ENCODE measurements at places on chromosomes 6 and 20.
A peak's percentile ranks its signal among the peaks of the same experiment; 100 is the strongest.

DNA sequence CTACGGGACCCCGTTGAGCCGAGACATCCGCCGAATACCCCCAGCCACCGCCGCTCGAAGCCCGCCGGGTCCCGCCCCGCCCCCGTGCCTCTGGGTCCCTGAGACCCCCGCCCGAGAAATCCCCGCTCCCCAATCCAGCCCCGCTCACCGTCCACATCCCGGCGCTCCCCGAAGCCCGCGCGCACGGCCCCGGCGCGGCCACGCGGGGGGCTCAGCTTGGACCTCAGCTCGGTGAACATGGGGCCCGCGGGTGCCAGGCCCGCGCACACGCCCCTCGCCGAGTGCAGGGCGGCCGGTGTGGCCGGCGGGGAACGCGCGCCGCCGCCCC, 249 bp downstream of the SAMD10 start:
- no peak for DNase-seq

DNA sequence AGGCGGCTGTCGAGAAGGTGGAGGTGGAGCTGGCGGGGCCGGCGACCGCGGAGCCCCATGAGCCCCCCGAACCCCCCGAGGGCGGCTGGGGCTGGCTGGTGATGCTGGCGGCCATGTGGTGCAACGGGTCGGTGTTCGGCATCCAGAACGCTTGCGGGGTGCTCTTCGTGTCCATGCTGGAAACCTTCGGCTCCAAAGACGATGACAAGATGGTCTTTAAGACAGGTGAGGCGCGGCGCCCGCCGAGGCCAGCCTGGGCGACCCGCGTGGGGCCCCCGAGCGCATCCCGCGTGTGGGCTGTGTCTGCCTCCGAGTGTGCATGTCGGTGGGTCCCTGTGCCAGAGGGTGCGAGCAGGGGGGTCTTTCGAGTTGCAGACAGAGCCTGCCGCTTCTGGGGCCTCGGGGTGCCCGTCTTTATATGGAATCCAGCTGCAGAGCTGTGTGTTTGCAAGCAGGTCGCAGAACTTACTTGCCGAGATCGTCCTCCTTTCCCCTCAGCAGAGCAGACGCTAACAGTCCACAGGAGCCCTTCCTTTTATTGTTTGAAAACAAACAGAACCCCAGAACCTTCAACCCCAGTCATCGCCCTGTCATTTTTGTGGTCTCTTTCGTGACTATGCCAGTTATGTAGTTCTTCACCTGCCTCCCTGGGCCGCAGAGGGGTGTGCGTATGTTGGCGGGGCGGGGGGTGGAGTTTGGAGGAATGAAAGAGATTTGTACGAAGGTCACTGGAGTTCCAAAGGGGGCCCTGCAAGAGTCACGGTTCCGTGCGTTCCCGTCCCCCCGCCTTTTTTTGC, 766 bp downstream of the SLC16A10 start:
- DNase-seq, result no peak

DNA sequence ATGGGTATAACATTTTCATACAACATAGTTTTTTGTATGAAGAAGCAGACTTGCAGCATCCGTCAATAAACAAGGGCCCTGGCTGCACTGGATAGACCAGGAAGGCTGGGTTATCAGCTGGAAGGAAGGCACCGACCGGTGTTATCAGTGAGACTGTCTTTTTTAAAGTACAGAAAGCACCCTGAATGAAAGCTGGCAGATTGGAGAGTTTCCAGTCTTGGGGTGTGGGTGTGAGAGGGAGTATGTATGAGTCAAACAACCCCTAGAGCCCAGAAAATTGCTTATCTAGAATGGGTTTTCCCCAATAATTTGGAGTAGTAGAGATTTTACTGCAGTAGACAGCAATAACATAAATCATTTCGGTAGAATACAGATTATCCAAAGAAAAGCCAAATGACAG, 42.4 kb downstream of the TXLNB start:
- no peak for DNase-seq

DNA sequence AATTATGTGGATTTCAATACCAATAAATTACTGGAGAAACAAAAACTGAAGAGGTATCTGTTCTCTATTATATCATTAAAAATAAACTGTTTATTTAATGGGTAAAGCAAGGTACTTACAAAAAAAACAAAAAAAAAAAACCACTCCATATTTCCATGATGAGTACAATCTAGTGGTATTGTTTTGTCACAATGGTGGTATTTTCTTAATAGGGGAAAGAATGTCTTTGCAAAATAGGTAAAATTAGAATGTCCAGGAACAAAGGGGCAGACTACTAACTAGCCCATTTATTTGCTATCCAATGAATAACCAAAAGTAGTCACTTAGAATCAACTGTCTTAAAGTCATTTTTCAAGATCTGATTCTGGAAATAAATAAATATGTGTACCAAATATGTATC, 92.0 kb downstream of the ARHGAP18 start:
- DNase-seq, result no peak

DNA sequence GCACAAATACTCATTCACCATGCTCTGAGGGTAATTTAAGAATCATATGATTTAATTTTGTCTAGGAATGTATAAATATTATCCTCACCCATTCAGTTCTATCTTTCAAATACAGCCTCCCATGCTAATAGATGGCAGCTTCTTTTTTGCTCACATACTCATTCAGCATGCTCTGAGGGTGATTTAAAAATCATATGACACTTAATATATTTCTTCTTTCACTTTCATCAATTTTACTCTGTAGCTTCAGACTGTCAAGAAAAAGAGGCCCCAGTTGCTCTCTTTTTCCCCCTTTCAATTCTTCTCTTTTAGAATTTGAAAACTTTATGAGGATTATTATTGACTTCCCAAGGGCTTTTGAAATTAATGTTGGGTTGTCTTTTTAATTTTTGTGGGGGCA, 161.7 kb upstream of the LAMP5 start:
- DNase-seq, result no peak

- no peak for DNase-seq
Observed at GRCh38 chr6:135128268-135128914, 52.7 kb upstream of the MYB start.

- DNase-seq, result no peak
Observed at GRCh38 chr6:144935661-144936060, 650.5 kb downstream of the UTRN start.

GRCh38 chr6:10861086-10861485, 20.8 kb downstream of the GCM2 start:
- no peak for DNase-seq

DNA sequence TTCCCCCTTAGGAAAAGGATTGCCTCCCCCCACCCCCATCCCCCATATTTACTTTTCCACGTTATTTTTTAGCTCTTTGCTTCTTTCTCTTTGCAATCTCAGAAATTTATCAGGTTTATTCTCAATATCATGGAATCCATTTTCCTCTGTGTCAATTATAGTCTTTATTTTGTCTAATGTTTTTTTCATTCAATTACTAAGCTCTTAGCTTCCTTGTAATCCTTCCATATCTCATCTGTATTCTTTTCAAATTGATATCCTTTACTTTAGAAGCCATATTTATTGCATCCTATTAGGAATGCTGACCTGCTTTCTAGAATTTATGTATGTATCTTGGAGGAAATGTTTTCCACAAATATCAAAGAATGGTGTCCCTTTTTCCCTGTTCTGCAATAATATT, 39.3 kb downstream of the TMC2 start:
- DNase-seq, result no peak

DNA sequence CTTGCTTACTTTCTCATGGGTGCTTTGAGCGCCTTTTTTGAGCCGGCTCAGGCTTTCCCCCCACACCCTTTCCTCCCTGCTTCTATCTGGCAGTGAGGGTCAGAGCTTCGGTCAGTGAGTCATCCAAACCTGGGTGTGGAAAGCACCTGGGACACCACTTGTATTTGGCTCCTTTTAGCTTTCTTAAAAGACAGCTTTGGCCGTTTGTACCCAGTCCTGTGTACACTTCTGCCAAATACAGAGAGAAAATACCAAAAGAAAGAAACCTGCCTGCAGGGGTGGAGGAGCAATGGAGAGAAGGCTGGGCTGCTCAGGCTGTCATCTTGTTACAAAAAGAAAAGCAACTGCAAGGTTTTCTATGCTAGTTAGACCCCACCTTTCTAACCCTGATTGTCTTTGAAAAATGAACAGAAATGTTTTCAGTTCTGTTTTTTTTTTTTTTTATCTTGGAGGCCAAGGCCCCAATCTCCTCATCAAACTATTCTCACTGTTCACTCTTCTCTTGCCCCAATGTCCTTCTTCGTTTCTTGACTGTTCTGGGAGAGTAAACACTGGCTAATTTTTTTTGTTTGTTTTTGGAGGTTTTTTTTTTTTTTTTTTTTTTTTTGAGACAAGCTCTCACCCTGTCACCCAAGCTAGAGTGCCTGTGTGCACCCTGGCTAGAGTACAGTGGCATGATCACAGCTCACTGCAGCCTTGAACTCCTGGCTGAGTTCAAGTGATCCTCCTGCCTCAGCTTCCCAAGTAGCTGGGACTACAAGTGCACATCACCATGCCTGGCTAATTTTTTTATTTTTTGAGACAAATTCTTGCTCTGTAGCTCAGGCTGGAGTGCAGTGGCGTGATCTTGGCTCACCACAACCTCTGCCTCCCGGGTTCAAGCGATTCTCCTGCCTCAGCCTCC, 76.4 kb downstream of the SSR1 start:
- no peak for DNase-seq

- DNase-seq, result no peak
Observed at GRCh38 chr20:22582964-22583772, 1.2 kb downstream of the FOXA2 start.

DNA sequence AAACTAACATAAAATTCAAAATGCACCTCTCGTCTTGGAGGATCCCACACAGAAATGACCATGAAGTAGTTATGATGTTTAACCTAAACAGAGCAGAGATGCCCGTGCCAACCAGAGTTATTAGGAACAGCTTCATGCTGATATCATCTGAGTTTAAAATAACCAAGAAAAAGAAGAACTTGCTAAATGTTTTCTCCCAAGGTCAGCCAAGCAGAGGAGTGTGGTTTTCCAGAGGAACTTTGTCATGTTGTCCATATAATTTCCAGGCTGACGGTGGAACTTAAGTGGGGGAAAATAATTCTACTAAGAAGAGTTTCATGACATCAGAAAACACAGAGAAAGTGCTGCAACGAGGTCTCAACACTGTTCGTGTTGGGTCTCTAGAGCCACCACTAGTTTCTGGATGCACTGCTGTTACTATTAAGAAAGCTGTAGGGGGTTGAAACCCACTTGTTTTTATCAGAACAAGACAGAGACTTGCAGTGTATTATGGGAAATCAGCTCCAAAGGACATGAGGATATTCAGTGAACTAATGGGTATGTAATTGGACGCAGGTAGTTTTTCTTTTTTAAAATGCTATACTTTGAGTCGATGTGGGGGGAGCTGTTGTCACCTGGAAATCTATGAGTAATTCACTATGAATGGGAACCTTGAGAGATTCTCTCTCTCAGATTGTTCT, 5.2 kb downstream of the AGPAT4 start:
- DNase-seq, result no peak

- DNase-seq, result no peak
Observed at GRCh38 chr6:56954403-56955170, at the start of gene BEND6. TSS of gene BEND6 (plus strand) at chr6:56955107. CDS start at chr6:56981811, 26,704 bp downstream.

DNA sequence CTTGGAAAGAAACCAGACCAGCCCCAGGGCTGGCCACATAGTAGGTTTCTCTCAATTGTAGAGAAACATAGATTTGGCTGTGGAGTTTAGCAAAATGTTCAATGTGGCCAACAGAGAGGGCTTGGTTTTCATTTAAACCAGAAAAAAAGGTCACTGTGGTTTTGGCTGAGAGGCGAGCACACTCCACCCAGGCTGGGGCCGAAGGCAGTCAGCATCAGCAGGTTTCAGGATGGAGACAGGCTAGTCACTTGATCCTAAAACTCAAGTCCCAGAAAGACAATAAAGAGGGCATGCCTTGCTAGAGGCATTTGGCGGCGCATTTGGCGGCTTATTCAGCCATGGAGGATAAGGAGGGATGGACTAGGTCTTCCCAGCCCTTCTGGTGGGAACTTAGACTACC, 73.1 kb downstream of the PRND start:
- no peak for DNase-seq

DNA sequence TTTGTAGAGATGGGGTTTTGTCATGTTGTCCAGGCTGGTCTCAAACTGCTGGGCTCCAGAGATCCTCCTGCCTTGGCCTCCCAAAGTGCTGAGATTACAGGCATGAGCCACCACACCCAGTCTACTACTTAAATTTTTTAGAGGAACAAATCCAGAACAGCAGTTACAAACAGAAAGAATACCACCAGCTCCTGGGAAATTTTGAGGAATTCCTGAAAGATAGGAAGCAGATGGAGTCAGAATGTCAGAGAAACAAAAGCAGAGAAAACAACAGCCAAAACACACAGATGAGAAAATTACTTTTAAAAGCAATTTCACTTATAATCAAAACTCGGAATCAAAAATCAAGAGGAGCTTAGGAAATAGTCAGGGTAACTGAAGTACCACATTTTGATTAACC, 543.3 kb upstream of the MARCKS start:
- no peak for DNase-seq

DNA sequence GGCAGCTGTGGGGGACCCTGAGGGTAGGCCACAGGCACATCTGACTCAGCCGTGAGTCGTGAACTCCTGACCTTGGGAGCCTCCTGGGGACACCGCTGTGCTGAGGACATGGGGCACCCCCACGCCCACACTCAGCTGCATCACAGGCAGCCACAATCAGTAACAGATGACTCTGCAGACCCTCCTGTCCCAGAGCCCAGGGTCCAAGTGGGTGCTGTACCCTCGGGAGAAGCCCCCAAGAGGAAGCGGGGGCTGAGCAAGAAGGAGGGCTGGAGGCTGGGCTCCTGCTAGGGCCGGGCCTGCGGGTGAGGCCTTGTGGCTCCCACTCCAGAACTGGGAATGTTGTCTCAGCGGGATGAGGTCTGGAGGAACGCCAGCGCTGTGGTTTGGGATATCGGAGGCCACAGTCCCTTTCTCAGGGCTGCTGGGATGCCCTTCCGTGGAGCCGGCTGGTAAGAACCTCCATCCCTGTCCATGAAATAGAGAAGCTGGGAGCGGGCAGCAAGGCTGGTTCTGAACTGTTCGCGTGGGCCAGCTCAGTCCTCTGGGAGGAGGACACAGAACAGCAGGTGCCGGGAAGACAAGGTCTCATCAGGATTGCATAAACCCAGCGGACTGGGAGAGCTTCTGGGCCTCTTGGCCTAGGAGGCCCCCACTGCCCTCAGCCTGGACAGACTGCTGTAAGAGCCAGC, 3.1 kb upstream of the LAMA5 start:
- no peak for DNase-seq

GRCh38 chr20:3282271-3283221, 43.6 kb upstream of the SLC4A11 start:
- DNase-seq, result no peak

DNA sequence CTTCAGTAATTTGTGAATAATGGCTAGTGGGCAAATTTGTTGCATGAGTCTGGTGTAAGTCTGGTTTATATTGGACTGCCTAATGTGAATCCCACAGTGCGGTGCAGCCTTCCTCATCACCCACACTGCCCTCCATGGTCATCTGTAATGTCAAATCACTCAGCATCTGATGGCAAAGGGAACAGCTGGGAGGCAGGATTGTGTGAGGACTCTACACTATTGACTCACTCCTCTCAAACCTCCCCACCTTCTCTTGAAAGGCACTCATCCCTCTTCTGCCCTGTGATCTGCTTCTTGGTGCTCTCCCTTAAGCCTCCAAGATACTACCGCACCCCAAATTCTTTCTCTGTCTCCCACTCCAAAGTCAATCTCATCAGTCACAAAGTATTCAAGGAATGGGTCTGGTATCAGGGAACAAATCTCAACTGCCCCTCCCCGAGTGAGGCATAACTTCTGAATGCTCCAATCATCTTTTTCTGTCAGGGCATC, 146.0 kb upstream of the BEND6 start:
- no peak for DNase-seq

GRCh38 chr6:166959911-166960608, 3.7 kb upstream of the RNASET2 start:
- DNase-seq, result no peak

- no peak for DNase-seq
Observed at GRCh38 chr20:17589161-17589834, 19.4 kb downstream of the DSTN start.

GRCh38 chr6:4281341-4282293, 146.2 kb upstream of the ECI2 start:
- peak; percentile 46 for DNase-seq
